ENCODE measurements at places on chromosomes 7 and 10.

DNA sequence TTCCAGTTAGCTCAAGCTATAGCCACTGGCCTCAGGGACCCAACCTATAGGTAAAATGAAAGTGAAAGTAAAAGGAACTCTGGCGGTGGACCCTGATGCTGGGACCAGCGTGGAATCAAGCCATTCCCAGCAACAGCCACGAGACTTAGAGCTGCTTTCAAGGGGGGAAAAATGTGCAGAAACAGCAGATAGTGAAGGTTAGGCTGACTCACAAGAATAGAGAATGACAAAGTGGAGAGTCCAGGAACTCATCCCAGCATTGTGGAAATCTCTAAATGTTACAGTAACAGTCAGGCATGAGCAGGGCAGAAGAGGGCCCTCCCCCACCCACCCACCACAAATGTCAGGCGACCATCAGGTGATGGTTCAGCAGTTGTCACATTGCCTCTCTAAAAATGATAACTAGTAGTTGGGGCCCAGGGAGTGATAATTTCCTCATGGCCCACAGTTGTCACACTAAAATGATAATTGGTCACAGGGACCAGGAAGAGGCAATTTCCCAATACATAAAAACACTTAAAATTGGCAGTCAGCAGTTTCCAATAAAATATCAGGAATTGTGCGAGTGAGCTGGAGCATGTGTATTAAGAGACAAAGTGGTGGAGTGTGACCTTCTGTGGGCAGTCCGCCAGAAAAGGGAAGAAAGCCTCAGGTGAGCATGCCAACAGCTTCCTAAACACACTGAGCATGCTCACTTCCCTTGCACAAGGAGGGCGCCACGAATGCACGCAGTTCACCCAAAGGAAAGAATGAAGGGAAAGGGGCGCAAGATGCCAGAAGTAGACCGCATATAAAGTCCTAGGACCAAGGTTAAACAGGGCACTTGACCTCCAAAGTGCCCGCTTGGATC lies 129.8 kb upstream of the PPP1R3A start:
- DNase-seq: peak; percentile 61

DNA sequence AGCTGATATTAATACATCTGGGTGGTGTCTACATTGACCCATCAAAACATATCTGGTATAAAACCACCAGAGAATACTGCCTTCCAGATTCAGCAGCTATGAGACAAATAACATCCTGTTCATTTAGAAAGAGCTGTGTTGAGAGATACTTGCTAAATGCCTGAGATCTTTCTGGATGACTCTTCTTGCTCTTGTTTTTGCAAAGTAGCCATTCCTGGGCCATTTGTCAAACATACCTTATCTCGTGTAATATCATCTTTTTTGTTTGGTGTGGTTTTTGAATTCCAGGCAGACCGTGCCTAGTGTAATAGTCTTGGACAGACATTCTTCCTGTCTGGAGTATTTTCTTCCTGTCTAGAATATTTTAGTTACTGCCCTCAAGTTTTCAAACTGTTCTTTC lies 74.7 kb upstream of the PRR15 start:
- peak; percentile 95 for DNase-seq

DNA sequence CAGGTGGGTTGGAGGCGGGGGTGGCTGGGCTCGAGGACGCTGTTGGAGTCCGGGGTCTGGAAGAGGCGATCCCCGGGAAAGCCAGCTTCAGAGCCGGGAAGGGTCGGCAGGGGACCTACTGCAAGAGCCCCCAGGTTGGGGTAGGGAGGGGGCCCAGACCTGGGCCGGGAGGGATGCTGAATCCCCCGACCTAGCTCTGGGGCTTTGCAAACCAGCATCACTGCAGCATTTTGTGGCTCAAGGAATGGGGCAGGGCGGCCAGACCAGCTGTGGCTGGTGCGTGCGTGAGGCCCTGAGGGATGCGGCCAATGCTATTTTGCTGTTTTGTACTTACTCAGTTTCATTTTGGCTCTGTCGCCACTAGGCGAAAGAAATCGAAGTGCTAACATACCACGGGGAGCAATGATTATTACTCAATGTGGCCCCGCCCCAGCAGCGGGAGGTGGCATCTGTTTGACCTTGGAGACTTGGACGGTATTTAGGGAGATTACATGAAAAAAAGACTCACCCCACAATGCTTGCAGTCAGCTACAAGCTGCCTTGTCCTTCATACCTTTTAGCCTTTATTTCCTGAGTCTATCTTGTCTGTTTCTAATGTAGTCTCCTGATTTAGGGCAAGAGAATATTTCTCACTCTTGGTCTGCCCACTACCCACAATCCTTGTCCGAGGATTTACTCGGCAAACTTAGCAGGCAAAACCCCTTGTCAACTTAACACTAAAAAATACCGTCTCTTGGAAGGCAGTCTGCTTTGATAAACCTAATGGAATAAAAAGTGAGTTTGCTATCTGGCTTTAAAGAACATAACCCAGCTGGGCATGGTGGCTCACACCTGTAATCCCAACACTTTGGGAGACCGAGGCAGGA lies 16.2 kb downstream of the HSPB1 start:
- DNase-seq: peak; percentile 90

DNA sequence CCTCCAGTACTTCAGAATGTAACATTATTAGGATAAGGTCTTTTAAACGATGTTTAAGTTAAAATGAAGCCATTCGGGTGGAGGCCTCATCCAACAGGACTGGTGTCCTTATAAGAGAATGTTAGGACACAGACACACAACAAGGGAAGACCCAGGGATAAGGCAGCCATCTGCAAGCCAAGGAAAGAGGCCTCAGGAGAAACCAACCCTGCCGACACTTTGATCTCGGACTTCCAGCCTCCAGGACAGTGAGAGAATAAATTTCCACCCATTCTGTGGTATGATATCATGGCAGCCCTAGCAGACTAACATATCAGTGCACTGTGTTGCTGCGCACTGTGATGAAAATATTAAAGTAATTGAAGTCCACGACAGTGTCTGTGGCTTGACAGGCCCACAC lies 250.8 kb downstream of the COBL start:
- DNase-seq: no peak

GRCh38 chr10:49008091-49008490 lies 68.5 kb upstream of the LRRC18 start:
- no peak for DNase-seq

- no peak for DNase-seq
Measured at GRCh38 chr10:43069211-43069515, 7.7 kb upstream of the RET start.

DNA sequence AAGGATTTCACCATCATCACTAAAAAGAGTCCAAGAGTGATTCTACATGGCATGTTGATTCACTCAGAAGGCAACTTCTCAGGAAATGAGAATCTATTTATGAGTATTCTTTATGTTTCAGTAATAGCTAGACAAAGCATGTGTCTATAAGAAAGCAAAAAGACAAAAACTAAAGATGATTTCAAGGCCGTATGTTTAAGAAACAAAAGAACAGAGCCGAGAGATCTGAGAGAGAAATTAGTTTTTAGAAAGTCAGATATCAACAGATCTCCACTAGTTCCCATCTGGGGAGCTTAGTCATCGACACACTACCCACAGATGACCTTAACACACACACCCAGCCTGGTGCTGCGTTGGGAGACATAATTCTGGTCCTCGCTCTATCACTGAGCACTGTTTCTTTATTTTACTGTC lies 21.0 kb downstream of the PIP4K2A start:
- no peak for DNase-seq

- DNase-seq: no peak
Measured at GRCh38 chr7:131312838-131313237, 14.8 kb upstream of the MKLN1 start.

- DNase-seq: no peak
Measured at GRCh38 chr10:78997635-78998618, 70.8 kb upstream of the ZMIZ1 start.

GRCh38 chr7:157011333-157012112 lies 1.1 kb upstream of the MNX1 start:
- DNase-seq: no peak

DNA sequence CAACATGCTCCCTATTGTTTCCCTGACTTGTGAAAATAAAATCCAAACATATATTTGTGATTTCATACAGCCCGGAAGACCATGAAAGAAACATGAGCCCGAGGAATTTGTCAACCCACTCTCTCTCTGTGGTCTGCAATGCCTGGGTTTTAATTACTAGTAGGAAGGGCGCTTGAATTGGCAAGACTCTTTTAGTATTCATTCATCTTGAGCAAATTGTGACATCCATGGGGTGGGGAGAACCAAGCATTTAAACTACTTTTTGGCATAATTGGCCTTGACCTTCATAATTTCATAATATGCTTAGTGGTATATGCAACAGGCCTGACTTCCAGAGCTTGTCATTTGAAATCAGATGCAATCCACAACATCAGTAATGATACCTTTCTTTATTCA lies 142.4 kb upstream of the BMPER start:
- DNase-seq: no peak

DNA sequence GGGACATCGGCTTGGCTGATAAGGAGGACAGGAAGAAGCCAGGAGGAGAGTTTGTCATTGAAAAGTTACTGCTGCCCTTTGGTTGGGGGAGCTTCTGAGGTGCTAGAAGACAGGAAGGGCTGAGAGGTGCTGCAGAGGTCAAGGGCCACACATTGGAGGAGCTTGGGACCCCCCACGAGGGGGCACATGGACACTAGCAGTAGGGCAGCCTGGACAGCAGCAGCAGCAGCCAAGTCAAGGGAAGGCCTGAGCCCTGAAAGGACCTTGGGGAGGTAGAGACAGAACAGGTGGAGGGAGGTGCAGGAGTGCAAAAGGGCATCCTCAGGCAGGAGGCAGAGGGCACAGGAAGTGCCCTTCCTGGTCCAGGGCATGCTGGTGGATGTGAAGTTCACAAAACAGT lies 439.7 kb upstream of the IGFBP3 start:
- DNase-seq: peak; percentile 12

- no peak for DNase-seq
Measured at GRCh38 chr10:44958898-44959246, 730 bp upstream of the RASSF4 start.

- no peak for DNase-seq
Measured at GRCh38 chr10:53702489-53702888, 929.9 kb upstream of the MBL2 start.

- no peak for DNase-seq
Measured at GRCh38 chr10:59284118-59284975, 78.0 kb downstream of the FAM13C start.

- no peak for DNase-seq
Measured at GRCh38 chr7:142436601-142437000, 178.7 kb upstream of the PRSS58 start.

DNA sequence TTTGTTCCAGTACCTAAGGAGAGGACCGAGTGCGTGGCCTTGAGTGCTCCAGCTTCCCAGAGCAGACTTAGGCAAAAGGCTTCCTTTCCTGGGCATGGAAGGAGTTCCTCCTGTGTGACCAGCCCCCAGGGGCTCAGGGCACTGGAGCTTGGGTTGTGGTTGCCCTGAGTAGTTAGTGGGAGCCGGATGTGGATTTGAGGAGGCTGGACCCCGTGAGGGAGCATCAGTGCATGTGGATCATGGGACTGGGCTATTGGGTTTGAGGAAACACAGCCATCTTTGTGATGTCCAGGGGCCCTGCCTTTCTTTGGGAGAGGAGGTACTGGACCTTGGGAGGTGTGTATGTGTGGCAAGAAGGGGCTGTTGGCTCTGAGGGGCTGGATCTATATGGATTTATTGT lies 8.4 kb downstream of the LRMDA start:
- DNase-seq: no peak

DNA sequence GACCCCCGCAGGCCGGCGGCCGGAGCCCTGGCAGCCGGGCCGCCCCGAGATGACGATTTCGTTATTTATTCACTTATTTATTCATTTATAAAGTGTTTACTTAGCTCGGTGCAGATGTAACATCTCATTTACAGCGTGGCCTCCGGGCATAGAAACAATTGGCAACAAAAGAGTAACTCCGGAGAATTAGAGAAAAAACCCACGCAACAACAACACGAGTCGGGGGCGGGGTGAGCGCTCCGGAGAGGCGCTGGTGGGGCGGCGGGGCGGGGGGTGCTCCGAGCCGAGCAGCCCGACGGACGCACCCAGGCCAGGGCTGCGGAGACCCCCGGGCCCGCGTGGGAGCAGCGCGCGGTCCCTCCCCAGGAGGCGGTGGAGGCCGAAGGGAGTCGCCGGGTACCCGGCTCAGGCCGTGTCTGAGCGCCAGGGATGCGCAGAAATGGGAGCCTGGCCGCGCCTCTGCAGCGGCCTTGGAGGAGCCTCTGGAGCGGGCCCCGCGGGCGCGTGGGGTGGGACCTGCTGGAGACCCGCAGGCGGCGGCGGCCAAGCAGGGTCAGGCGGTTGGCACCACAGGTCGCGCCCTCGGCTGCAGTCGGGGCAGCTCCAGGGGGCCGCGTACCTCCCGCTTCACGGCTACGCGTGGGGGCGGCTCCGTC lies 14.3 kb downstream of the UNCX start:
- DNase-seq: no peak

- DNase-seq: no peak
Measured at GRCh38 chr7:26328498-26329390, 37.1 kb downstream of the SNX10 start.

DNA sequence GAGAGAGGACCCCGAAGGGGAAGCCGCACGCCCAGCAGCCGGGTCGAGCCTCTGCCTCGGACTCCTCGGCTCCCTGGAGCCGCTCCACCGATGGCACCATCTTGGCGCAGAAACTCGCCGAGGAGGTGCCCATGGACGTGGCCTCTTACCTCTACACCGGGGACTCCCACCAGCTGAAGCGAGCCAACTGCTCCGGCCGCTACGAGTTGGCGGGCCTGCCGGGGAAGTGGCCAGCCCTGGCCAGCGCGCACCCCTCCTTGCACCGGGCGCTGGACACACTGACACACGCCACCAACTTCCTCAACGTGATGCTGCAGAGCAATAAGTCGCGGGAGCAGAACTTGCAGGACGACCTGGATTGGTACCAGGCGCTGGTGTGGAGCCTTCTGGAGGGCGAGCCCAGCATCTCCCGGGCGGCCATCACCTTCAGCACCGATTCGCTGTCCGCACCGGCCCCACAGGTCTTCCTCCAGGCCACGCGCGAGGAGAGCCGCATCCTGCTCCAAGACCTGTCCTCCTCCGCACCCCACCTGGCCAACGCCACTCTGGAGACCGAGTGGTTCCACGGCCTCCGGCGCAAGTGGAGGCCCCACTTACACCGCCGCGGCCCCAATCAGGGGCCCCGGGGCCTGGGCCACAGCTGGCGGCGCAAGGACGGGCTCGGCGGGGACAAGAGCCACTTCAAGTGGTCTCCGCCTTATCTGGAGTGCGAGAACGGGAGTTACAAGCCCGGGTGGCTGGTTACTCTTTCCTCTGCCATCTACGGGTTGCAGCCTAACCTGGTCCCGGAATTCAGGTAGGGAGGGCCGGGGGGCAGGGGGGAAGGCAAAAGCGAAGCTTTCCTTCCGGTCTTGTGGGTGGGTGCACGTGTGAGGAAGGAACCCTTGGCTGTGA lies 973 bp downstream of the GPR158 start:
- peak; percentile 15 for DNase-seq

GRCh38 chr7:117963264-117964197 lies 90.3 kb upstream of the CTTNBP2 start:
- no peak for DNase-seq

GRCh38 chr7:130887182-130887956 lies 153.4 kb upstream of the KLF14 start:
- peak; percentile 53 for DNase-seq

DNA sequence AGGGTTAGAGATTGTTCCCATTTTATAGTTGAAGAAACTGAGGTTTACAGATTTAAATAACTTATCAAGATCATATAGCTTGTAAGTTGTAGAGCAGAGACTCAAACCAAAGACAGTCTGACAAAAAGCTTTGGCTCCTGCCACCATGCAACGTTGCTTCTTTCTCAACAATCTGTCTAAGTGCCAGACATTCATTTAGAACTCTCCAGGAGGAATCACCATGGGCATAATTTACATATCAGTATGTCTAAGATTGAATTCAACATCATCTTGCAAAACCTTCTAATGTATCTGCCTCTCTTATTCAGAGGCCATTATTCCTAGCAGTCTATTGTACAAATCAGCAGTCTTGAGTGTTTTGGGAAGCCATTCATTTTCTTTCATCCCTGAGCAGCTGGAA lies 163.5 kb upstream of the PLXDC2 start:
- DNase-seq: no peak

Measured in trophoblast cell (in vitro differentiated cells and primary cell).